ENCODE measurements at places on chromosomes 12 and 14. TPM values are rescaled to one million over a fixed set of nuclear protein-coding genes. Genes with fewer than 3 reads are reported as not detected.

Gene CD163
- total RNA-seq: 259 TPM

Gene NPFF
- total RNA-seq: not detected

Gene PPP1R36
- total RNA-seq: 2.3 TPM

Gene RASAL1
- not detected for total RNA-seq

Gene NTF3
- not detected for total RNA-seq

Gene NCOR2
- total RNA-seq: 133 TPM

Gene GLIPR1L2
- total RNA-seq: 0.66 TPM

Gene KRT85
- total RNA-seq: not detected

Gene CD69
- 8.4 TPM for total RNA-seq

Gene GAS2L3
- total RNA-seq: 27.0 TPM

Gene RNASE2
- total RNA-seq: 9.0 TPM

Gene SMAGP
- total RNA-seq: 3.9 TPM

Gene WDHD1
- total RNA-seq: 1.8 TPM

Gene ALX1
- not detected for total RNA-seq

Gene TAS2R8
- not detected for total RNA-seq

Gene SVOP
- not detected for total RNA-seq

Gene SOAT2
- total RNA-seq: not detected

Gene HCAR1
- total RNA-seq: 4.6 TPM

Gene SIRT4
- total RNA-seq: 0.82 TPM

Gene ORMDL2
- total RNA-seq: 29.5 TPM

Gene KIF21A
- 9.2 TPM for total RNA-seq

Gene IL22
- total RNA-seq: not detected

Gene AMDHD1
- total RNA-seq: 0.98 TPM

Gene TMCC3
- 9.9 TPM for total RNA-seq

Gene TAS2R9
- total RNA-seq: not detected

Gene ITGA7
- 219 TPM for total RNA-seq

Gene RIMKLB
- total RNA-seq: 42.2 TPM

Gene HRK
- 0.22 TPM for total RNA-seq

Gene INSM2
- not detected for total RNA-seq

Gene ATG2B
- 29.5 TPM for total RNA-seq

Gene TMED10
- 421 TPM for total RNA-seq

Gene GDF11
- total RNA-seq: 1.2 TPM

Gene KLRK1
- 2.6 TPM for total RNA-seq

Gene DBX2
- total RNA-seq: not detected

Gene APOF
- not detected for total RNA-seq

Gene TAPBPL
- total RNA-seq: 17.3 TPM

Gene CEBPE
- 0.68 TPM for total RNA-seq

Gene RPGRIP1
- total RNA-seq: 0.16 TPM

Gene ITFG2
- total RNA-seq: 37.7 TPM

Gene VDR
- total RNA-seq: 2.4 TPM

Gene SLC25A21
- 1.1 TPM for total RNA-seq

Gene C14orf180
- total RNA-seq: 27.1 TPM

Gene OVCH1
- total RNA-seq: 0.22 TPM

Gene MYF5
- total RNA-seq: not detected

Gene TGFB3
- 5.7 TPM for total RNA-seq

Gene STK38L
- 53.0 TPM for total RNA-seq
